ENCODE measurements at places on chromosomes 6 and 20.
A peak's percentile ranks its signal among the peaks of the same experiment; 100 is the strongest.

GRCh38 chr6:112308476-112308875 lies 38.7 kb upstream of the RFPL4B start:
- DNase-seq = no peak

DNA sequence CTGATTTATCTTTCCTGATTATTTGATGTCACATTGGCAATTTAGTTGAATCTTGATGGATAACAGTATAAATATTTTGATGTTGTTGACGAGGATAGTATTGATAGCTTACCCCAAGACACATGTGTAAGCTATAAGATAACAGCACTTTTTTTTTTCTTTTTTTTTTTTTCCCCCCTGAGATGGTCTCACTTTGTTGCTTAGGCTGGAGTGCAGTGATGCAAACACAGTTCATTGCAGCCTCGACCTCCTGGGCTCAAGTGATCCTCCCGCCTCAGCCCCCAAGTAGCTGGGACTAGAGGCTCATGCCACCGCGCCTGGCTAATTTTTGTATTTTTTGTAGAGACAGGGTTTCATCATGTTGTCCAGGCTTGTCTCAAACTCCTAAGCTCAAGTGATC lies 21.8 kb downstream of the MYO6 start:
- DNase-seq = no peak

- DNase-seq = no peak
Measured at GRCh38 chr6:69128411-69128810, 493.3 kb downstream of the ADGRB3 start.

GRCh38 chr6:158313989-158314388 lies 1.7 kb downstream of the TULP4 start:
- DNase-seq = peak; percentile 76

DNA sequence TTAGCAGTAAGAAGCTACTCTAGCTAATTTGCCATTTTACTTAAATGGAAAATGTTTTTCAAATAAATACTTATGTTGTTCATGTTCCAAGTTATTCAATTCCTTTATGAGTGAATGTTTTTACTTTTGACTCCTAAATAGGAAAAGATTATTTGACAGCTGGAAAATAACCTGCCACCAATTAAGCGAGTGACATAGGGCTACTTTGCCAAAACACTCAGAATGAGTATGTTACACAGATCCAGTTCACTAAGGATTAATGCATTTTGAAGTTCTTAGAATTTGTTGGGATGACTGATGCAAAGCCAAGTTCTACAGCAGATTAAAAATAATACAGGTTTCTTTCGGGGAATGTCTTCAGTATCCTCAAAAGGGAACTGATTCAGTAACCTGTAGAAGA lies 144.4 kb downstream of the ADGRG6 start:
- DNase-seq = no peak

DNA sequence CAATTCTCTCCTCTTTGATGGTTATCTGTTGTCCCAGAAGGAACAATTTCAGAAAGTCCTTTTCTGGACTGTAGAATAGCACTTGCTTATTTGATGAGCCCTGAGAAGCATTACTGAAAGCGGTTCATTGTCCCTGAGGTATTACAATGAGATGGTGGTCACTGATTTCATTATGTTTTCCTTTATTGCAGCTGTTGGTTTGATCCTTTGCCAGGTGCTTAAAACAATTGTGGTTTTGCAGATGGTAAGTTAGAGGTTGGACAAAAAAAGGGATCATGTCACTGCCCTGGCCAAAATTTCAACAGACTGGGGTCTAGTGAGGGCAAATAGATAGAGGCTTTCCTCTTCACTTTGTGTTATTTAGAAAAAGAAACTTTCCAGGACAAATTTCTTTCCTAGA lies 61.9 kb downstream of the ESR1 start:
- no peak for DNase-seq

DNA sequence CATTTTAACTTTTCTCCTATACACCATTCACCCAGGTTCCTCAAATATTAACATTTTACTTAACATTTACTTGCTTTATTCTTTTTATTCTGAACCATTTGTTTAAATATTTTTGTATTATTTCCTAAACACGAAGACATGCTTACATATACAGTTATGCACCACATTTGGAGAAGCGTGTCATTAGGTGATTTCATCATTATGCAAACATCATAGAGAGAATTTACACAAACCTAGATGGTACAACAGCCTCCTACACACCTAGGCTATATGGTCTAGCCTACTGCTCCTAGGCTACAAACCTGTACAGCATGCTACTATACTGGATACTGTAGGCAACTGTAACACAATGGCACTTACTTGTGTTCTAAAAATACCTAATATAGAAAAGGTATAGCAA lies 6.6 kb downstream of the TDP2 start:
- DNase-seq = no peak

- DNase-seq = no peak
Measured at GRCh38 chr6:45738057-45738455, 277.6 kb downstream of the CLIC5 start.

GRCh38 chr20:36367907-36368799 lies 62.0 kb downstream of the DLGAP4 start:
- DNase-seq = no peak

DNA sequence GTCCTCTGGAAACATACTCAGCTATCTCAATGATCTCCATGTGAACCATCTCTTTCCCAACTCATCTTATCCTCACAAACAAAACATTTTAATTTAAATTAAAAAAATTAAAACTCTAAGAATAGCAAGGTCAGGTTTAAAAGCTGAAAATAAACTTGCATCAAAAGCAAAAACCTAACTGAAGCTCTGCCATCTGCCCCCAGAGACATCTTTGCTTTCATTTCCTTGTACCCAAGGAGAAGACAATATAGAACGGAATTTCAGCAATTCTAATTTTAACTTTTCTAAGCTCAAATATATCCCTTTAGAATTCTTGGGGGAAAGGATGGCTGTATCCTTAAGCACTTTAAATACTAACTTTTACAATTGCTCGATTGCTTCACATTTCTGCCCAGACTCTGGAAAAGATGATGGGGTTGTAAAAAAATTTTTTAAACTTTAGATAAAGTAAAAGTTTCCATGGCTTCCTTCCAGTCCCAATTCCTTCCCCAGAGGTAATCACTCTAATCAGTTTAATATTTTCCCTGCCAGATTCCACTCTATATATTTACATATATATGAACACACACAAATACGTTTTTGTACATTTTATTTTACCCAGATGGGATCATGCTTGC lies 69.2 kb upstream of the SMIM29 start:
- peak; percentile 53 for DNase-seq

DNA sequence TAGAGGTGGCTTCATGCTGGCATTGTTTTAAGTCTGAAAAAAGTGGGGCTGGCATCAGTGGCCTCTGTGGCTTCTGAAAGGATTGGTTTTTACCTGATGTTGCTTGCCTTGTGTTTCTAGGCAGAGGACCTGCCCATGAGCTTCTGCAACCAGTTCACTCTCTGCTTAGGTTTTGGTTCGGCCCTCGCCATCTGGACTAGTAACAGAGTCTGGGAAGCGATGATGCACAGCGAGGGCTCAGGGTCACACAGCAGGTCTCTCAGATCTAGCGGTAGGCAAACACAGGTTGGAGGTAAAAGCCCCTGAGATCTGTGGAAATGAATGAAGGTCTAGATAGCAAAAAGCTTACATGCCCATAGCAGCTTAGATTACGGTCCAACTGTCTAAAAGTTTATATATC lies 6.8 kb upstream of the RBL1 start:
- DNase-seq = no peak

GRCh38 chr6:149445573-149445972 lies 39.2 kb downstream of the ZC3H12D start:
- DNase-seq = no peak

- DNase-seq = peak; percentile 78
Measured at GRCh38 chr6:132354517-132355167, 46.6 kb downstream of the MOXD1 start.

DNA sequence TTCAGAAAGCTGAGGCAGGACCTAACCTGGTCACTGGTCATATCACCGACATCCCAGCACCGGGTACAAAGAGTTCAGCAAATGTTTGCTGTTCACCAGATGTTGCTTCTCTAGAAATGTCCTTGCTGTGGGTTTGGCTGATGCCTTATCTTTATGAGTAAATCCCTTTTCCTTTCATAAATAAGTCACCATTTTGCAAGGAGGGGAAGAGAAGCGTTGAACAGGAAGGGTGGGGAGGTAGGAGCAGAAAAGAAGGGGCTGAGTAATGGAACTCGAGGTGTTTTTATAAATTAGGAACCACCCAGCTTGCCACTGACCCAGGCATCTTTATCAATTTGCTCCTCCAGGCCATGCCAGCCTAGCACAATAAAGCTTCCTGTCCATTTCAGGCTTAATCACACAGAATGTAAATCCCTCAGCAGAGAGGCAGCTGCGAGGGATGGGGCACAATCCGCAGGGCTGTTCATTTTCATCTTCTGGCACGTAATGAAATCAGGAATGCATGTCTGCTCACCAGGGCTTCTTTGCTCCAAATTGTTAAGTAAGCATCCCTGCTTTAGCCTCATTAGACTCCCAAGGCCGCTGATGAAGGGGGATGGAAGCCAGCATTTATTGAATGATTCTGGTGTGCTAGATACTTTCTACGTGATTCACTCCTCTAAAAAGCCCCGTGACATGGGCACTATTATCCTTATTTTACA lies 371.9 kb upstream of the CHD6 start:
- DNase-seq = no peak

DNA sequence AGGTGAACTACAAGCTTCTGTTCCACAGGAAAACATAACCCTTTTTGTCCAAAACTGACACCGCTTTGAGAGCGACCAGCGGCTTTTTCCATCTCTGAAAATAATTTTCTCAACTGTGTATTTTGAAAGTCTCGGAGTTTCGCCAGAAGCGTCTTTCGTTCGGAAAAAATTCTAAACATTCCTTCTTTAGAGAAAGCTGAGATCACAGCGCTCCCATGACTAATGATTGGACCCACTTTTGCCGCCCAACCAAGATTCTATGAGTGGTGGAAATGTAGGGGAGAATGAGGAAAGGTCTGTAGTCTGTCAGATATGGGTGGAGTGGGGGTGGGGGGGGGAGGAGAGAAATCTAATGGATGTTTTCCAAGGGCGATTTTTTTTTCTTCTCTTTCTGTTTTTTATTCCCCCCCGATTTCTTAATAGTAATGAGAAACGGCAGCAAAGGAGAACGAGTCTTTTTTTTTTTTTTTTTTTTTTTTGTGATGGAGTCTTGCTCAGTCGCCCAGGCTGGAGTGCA lies 189.3 kb downstream of the TRIM27 start:
- no peak for DNase-seq

- DNase-seq = no peak
Measured at GRCh38 chr6:73699676-73700459, 3.9 kb downstream of the CD109 start.

DNA sequence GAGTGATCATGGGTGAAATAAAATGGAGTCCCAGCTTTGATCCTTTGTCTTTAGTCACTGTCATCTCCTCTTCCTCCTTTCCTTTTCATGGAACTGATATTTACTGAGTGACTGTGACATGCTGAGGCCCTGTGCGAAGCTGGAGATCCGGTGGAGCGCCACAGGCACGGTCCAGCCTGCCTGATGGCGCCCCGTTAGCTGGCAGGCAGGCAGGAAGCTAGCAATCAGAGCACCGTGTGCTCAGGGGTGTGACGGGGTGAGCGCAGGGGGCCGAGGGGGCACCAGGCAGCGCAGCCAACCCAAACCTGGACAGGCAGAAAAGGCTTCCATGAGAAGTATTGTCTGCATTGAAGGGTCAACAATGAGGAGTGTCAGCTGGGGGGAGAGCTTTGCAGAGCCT lies 100.2 kb upstream of the AKAP12 start:
- DNase-seq = no peak

GRCh38 chr20:8360035-8360434 lies 228.0 kb downstream of the PLCB1 start:
- no peak for DNase-seq

DNA sequence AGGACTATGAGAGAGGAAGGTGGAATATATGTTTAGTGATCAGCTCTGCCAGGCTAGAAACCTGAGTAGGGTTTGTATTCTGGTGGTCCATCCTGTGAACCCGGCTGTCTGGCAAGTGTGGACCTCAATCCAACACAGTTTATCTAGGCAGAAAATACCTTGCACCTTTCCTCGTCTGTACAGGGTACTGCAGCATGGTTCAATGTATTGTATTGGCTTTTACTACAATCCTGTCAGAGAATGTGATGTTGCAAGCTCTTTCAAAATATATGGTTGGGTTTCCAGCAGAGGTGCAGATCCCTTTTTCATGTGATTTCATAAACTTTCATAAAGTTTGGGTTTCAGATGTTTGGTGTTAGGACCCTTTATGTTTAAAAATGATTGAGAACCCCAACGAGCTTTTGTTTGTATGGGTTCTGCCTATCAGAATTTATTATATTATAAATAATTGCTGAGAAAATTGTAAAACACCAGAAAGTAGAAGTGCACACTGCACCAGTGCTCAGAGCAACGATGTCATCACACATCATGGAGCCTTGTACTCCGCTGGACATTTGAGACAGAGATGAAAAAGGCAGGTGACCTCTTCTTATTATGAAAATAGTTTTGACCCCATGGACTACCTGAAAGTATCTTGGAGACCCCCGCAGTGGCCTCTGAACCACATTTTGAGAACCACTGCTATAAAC lies 106.6 kb downstream of the RTN4IP1 start:
- DNase-seq = peak; percentile 57

DNA sequence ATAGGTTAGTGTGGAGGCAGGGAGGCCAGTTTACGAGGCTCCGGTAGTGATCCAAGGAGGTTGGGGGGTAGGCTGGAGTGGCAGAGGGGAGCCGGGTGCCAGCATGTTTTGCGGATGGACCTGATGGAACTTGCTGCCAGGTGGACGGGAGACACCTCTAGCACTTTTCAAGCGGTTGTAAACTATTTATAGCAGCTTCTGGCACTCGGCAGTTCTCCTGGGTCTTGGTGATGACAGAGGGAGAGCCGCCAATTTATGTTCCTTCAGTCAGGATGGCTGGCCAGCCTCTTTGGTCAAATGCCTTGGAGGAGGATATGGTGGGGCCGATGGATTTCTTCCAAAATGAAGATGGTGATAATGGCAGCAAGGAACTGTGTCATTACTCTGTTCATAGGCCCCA lies 28.8 kb downstream of the TFAP2C start:
- DNase-seq = no peak

DNA sequence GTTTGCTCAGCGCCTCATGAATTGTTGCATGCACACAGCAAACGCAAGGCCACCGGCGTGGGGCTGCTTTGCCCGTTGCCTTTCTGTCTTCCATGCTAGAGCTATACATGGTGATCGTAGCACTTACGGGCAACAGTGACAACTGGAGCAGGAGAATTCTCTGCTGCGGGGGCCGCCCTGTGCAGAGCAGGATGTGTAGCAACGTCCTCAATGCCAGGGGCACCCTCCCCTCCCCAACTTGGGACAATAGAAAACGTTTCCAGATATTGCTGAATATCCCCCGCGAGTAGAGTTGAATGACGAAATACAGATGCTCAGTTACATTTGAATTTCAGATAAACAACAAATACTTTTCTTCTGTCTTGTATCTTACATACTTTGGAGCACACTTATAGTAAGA lies 198.7 kb downstream of the TFAP2C start:
- no peak for DNase-seq

DNA sequence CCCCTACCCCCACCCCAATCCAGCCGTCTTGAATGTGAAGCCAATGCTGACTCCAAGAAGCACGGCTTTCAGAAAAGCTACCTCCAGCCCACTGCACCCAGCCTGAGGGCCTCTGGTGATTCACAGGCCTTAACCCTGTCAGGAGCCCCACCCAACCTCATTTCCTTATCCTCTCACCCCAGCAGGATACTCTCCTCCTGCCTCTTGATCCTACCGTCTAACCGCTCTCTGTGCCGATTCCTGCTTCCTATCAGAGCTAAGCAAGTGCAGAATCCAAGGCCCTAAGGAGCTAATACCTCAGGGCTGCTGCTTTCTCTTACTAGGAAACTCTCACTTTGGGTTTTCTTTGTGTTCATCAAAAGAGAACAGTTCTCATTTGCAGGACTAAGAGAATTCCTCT lies 47.2 kb downstream of the TRERF1 start:
- DNase-seq = peak; percentile 52

- no peak for DNase-seq
Measured at GRCh38 chr6:110481081-110481480, 4.7 kb upstream of the SLC22A16 start.
